ENCODE measurements at places on chromosomes 4 and X.

DNA sequence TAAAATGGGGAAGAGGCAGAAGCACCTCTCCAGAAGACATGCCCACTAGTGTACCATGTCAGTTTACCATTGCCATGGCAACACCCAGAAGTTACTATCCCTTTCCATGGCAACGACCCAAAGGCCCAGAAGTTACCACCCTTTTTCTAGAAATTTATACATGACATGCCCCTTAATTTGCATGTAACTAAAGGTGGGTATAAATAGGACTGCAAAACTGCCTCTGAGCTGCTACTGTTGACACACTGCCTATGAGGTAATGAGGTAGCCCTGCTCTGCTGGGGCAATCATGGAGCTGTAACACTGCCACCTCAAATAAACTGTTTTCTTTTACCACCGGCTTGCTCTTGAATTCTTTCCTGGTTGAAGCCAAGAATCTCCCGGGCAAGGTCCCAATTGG lies 13.9 kb upstream of the BEX4 start:
- no peak for DNase-seq

- no peak for DNase-seq
Observed at GRCh38 chr4:14359991-14360390, 642.3 kb upstream of the CPEB2 start.

- DNase-seq, result no peak
Observed at GRCh38 chr4:69656653-69657158, 3.7 kb upstream of the UGT2A1 start.

DNA sequence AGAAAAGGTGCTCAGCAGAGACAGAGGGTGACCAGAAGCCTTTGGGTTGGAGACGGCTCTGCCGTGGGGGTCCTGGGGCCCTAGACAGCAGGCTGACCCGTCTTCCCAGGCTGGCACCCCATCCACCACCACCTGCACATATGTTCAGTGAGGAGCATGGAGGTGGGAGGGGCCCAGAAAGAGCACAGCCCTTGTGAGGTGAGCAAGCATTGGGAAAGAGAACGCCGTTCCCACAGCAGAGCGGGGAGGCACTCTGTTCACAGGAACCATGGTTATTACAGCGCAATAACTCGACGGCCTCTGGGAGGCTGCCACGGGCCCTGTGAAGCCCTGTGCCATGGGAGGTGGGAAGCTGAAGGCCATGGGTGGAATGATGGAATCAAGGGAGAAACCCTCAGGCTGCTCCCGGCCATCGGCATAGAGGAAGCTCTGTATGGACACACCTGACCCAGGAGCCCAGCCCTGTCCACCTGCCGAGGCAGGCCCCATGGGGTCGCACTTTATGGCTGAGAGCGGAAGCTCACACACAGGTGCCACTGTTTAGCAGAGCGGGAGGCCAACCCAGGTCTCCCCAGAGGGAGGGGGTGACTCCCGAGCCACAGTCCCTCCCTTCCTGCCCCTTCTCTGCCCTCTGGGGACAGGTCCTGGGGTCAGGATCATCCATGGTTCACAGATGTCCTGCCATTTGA lies 93.5 kb upstream of the AFAP1 start:
- DNase-seq, result no peak

Data from fibroblast of upper back skin (primary cell).